ENCODE measurements at places on chromosomes 1 and 21. TPM values are rescaled to one million over a fixed set of nuclear protein-coding genes. Genes with fewer than 3 reads are reported as not detected.

- no peak overlapping the region for H3K4me3 ChIP-seq
- H3K4me1 ChIP-seq = no peaks in the 10 kb centered on the region
- H3K36me3 ChIP-seq = no peaks in the 10 kb centered on the region
- peak; percentile 66 for DNase-seq
Observed at GRCh38 chr1:53572065-53572814, 113.0 kb downstream of the DMRTB1 start.

DNA sequence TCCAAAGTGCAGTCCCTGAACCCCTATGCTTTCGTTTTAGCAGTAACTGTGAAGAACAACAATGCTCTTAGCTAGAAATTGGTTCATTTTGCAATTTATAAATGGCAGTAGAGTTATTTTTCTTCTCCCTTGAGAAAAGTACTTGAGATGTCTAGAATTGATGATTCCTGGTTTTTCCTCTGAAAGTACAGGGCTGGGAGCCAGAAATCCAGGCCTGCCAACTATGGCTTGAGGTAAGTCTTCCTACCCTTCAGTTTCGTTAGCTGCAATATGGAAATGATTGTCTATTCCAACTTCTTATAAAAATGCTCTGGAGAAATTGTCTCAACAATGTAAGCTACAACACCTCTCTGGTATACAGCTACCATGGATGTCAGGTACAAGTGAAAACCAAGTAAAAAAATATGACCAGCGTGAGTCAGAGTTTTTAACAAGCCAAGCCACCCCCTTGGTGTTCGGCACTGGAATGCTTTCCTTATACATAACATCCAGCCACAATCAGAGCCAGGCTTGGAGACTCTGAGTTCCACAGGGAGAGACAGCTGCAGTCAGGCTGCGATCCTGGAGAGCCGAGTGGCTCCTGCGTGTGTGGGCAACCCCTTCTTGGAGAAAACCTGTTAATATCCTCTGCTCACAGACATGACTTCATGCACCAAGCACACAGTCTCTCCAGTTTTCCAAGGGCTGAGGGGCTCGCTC, 22.0 kb downstream of the TSPAN2 start:
- DNase-seq = no peak
- no peaks in the 10 kb centered on the region for H3K27me3 ChIP-seq
- H3K4me3 ChIP-seq = no peak overlapping the region
- no peak overlapping the region for H3K27ac ChIP-seq
- no peaks in the 10 kb centered on the region for H3K36me3 ChIP-seq

DNA sequence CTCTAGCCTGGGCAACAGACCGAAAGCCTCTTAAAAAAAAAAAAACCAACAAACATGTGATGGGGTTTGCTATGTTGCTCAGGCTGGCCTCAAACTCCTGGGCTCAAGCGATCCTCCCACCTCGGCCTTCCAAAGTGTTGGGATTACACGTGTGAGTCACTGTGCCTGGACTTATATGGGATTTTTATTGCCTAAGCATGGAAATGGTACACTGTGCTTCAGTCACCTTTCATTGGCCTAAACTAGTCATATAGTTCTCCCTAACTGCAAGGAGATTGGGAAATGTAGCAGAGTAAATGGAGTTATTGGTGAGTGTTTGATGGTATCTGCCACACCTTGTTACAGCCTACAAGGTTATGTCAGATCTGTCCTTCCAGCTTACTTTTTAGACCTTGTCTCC, 17.2 kb upstream of the MEF2D start:
- H3K36me3 ChIP-seq = no peaks in the 10 kb centered on the region
- no peaks in the 10 kb centered on the region for H3K4me1 ChIP-seq
- H3K4me3 ChIP-seq = no peak overlapping the region
- H3K27ac ChIP-seq = no peak overlapping the region
- H3K27me3 ChIP-seq = no peaks in the 10 kb centered on the region
- DNase-seq = no peak

The TMEM52 gene
- not detected for total RNA-seq

DNA sequence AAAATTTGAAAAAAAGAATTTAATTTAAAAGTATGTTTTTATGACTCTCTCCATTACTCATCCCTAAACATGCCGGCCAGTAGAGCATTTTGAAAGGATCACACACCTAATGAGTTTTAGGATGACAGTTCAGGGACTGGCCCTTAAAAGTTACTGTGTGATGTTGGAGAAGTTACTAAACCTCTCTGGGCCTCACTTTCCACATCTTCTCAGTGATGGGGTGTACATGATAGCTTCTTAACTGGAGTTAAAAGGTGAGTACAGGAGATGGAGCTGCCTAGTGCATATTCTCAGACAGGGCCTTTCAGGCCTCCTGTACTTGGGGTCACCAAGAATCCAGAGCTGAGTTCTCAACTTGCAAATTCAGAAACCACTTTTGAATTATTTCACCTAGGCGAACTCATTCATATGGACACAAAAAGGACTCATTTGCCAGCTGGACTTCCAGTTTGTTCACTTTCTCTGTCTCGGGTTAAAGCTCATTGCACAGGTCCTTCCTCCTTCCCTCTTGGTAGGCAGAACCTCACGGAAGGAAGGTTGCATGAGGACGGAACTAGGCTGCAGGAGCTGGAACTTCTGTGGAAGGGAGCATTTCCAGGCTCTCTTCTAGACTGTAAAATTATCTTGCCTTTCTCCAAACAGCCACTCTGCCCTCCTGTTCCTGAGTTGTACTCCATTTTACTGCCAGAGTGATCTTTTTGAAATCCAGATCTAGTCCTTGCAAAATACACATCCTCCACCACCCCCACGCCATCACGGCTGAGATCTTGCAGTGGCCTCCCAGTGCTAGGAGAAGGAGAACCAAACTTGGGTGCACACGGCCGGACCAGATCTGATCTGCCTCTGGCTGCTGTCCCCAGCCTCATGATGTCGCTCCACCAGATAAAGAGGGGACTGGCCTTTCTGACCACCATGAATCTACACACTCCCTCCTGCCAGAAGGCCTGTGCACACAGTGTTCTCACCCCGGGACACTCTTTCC, 4.3 kb upstream of the SLC30A1 start:
- no peak overlapping the region for H3K27ac ChIP-seq
- no peak for DNase-seq
- H3K4me1 ChIP-seq = peaks cover 9% of the 10 kb centered on the region
- no peaks in the 10 kb centered on the region for H3K27me3 ChIP-seq

DNA sequence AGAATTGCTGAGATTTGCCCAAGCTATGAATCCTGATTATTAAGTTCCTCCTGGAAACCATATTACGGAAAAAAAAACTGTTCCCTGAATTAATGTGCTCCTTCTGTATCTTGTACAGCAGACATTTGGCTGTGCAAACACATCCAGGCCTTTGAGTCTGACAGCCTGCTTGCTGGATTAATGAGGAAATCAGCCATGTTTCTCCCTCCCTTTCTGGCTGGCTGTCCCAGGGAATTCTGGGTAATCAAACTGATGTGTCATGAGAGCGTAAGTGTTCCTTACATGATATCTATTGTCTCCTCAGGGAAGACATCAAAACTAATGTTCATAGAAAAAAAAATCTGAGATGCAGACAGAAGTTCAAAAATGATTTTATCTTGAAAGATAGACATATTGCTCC, 18.8 kb downstream of the PGBD5 start:
- H3K36me3 ChIP-seq = no peaks in the 10 kb centered on the region
- H3K27ac ChIP-seq = no peak overlapping the region
- H3K4me3 ChIP-seq = no peak overlapping the region
- DNase-seq = no peak
- no peaks in the 10 kb centered on the region for H3K4me1 ChIP-seq
- no peaks in the 10 kb centered on the region for H3K27me3 ChIP-seq

DNA sequence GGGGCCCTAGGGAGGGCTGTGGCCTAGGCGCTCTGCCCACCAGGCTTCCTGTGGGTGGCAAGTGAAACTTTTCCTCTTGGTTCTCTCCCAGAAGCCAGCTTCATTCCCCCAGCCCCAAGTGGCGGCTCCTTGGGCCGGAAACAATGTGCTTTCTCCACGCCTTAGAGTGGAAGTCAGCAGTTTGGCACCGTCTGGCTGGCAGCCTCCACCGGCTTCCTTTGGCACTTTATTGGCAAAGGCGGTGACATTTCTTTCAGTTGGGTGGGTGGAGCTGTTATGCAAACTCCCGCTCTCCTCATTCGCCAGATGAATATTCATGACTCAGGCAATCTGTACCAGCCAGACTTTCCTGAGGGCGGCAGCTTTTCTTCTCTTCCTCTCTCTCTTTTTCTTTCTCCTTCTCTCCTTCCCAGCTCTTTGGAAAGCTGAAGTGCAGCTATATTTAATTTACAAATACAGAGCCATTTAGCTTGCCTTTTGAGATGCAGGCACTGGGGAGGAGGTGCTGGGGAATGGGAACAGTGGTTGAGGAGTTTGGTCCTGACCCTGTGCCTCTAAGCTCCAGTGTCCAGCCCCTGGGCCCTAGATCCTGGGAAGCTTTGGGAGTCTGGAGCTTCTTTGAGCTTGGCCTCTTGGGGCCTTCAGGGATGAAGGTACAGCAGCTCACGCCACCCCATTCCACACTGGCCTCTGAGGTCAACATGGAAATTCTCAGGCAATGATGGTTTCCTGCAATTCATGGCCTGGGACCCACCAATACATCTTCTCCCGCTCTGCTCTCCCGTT, 67.8 kb upstream of the POU3F1 start:
- no peak for DNase-seq
- H3K27me3 ChIP-seq = no peaks in the 10 kb centered on the region
- H3K4me1 ChIP-seq = no peaks in the 10 kb centered on the region
- H3K36me3 ChIP-seq = no peaks in the 10 kb centered on the region

- no peaks in the 10 kb centered on the region for H3K4me1 ChIP-seq
- H3K4me3 ChIP-seq = no peak overlapping the region
- DNase-seq = no peak
- H3K27ac ChIP-seq = no peak overlapping the region
Observed at GRCh38 chr1:67285780-67286488, 21.7 kb upstream of the IL12RB2 start.

The MRPL37 gene
- total RNA-seq = 39.3 TPM

The KRTAP12-2 gene
- total RNA-seq = not detected

DNA sequence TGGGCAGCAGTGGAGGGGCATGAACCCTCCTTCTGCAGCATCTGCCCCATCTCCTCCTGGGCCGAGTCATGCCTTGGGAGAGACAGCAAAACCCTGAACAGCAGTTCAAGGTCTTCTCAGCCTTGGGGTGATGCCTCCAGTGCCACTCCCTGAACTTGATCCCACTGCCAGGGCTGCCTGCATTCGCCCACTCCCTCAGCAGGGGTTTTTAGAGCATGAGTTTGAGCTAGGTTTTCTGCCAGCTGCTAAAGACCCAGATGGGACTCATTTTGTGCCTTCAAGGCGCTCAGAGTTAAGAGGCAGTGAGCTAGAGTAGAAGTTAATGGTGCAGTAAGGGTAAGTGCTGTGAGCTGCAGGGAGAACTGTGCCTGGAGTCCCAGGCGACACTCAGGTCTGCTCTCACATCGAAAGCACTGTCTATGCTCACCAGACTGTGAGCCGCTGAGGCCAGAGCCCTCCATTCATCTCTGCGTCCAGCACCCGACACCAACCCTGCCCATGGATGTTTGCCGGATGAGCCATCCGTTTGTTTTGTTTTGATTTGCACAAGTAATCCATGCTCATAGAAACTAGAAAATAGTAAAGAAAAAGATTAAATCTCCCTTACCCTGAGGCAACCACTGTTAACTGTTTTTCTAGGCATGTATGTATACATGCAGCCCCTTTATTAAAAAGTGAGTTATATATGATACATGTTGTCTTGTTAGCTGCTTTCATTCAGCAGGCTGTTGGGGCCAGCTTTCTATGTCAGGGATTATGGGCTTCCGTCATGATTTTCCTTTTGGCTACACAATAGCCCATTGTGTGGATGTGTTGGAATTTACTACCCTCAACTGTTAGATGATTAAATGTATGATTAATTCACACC, 67.8 kb downstream of the VPS26C start:
- DNase-seq = peak; percentile 80
- H3K27me3 ChIP-seq = no peaks in the 10 kb centered on the region
- H3K27ac ChIP-seq = no peak overlapping the region
- H3K4me1 ChIP-seq = no peaks in the 10 kb centered on the region
- H3K4me3 ChIP-seq = no peak overlapping the region

The CLDN17 gene
- total RNA-seq = not detected

- no peak within 1 kb of the TSS for H3K27ac ChIP-seq
- H3K4me1 ChIP-seq = peaks cover 4% of the 10 kb centered on the region
- H3K4me3 ChIP-seq = peak within 1 kb of the TSS; percentile 26
- peaks cover 25% of the 10 kb centered on the region for H3K27me3 ChIP-seq
- peak; percentile 31 for DNase-seq
- no peaks in the 10 kb centered on the region for H3K36me3 ChIP-seq
Observed at GRCh38 chr1:203127666-203128430, at the start of gene ADORA1. Gene ADORA1, plus strand, starts transcription at chr1:203127726. Its CDS starts 1,116 bp downstream, at chr1:203128842.

The HSD3B2 gene
- not detected for total RNA-seq

DNA sequence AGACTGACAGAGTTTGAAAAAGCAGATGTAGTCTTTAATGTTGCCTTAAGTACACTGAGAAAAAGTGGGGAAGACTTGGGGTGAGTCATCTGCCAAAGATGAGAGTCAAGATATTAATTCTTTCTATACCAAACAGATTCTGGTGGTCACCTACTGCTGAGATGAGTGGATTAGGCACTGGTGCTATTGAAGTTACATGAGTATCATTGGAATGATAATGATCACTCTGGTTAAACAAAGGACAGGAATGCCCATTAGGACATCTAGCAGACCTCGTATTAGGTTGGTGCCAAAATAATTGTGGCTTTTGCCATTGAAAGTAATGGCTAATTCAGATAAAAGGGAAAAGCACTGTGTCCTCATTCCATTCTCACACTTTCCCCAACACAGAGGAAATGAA, 1588.9 kb downstream of the KCNT2 start:
- H3K27ac ChIP-seq = no peak overlapping the region
- DNase-seq = no peak
- H3K4me1 ChIP-seq = no peaks in the 10 kb centered on the region
- H3K4me3 ChIP-seq = no peak overlapping the region

The RNPC3 gene
- 4.6 TPM for total RNA-seq

The MTARC2 gene
- 9.0 TPM for total RNA-seq

- H3K4me1 ChIP-seq = peaks cover 13% of the 10 kb centered on the region
- DNase-seq = no peak
- no peaks in the 10 kb centered on the region for H3K27me3 ChIP-seq
- no peak overlapping the region for H3K4me3 ChIP-seq
Observed at GRCh38 chr1:20728371-20729154, 3.9 kb downstream of the SH2D5 start.

Measured in fibroblast of lung (primary cell).